DMS79 treated with DMSO at 0.1 percent for 48 hours (cell line): ENCODE measurements at places on chromosomes 16 and 17.
A peak's percentile ranks its signal among the peaks of the same experiment; 100 is the strongest.

DNA sequence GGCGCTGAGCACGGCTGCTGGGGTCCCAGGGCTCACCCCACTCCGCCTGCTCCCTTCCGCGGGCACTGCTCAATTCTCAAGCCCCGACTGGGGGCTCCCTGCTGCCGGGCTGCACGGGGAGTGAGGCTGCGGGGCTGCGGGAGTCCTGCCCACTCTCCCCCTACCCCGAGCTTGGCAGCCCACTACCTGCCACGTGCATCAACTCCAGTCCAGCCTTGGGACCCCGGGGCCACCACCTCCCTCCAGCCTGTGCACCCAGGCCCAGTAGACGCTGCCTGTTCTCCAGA lies 43.3 kb upstream of the SSTR5 start:
- no peak for DNase-seq

DNA sequence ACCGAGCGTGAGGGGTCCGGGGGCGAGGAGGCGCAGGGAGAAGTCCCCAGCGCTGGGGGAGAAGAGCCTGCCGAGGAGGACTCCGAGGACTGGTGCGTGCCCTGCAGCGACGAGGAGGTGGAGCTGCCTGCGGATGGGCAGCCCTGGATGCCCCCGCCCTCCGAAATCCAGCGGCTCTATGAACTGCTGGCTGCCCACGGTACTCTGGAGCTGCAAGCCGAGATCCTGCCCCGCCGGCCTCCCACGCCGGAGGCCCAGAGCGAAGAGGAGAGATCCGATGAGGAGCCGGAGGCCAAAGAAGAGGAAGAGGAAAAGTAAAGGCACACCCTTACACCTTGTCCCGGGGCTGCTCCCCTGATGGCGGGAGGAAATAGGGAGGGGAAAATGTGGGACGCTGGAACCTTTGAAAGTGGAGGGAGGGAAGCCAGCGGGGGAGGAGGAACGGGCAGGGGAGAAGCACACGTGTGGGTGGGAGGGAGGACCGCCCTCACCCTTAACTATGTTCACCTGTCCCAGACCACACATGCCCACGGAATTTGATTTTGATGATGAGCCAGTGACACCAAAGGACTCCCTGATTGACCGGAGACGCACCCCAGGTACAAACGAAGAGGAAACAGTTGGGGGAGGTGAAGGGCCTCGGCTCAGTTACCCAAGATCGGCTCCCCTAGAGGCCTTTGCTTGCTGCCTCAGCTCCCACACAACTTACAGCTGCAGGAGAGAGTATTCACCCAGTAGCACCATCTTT lies 916 bp downstream of the PAGR1 start:
- DNase-seq, result peak; percentile 56

- DNase-seq, result no peak
Measured at GRCh38 chr16:78571898-78572358, 472.5 kb downstream of the WWOX start.

GRCh38 chr17:42112552-42113176 lies at the start of gene DHX58:
TSS of gene DHX58 (minus strand) at chr17:42112714. CDS start at chr17:42111892, 822 bp downstream.
- peak; percentile 91 for DNase-seq

- DNase-seq, result peak; percentile 63
Measured at GRCh38 chr17:29590411-29591145, 1.1 kb upstream of the GIT1 start.

GRCh38 chr17:76888661-76889060 lies 20.5 kb downstream of the MGAT5B start:
- DNase-seq, result no peak

- DNase-seq, result no peak
Measured at GRCh38 chr16:85418978-85419491, 194.1 kb upstream of the GSE1 start.

- no peak for DNase-seq
Measured at GRCh38 chr17:10629706-10630105, 27.4 kb downstream of the MYH3 start.

DNA sequence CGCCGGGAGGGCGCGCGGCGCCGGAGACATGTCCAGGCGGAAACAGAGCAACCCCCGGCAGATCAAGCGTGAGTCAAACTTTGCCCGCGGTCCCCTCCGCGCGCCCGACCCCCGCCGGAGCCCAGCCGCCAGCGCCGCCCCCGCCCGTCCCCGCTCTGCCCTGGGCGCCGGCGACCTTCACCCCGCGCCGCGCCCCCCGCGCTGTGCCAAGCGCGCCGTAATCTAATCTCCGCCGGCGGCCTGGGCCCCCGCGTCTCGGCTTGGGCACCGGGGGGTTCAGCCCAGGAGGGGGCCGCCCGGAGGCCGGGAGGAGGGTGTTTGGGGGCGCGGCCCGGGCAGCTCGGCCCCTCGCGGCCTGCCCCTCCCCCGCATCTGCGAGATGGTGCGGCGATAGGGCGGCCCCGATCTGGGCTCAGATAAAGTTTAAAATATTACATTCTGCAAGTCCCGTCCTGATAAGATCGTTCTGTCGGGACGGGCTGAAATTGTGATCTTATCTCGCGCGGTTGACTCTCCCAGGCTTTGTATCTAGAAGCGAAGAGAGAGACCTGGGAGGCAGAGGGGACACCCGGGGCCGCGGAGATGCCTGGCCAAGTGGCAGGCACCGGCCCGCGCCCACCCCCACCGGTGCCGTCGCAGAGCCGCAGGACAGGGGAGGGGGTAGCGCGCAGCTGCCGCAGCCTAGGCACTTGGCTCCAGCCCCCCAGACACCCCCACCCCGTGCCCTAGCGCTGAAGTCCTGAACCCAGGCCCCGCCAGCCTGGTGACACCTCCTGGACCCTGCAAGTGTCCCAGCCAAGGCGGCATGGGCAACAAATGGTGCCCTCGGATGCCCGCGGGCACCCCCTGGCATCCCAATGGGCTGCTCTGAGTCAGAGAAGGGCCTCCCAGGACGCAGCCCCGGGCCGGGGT lies 787 bp downstream of the ZFPM1 start:
- no peak for DNase-seq

DNA sequence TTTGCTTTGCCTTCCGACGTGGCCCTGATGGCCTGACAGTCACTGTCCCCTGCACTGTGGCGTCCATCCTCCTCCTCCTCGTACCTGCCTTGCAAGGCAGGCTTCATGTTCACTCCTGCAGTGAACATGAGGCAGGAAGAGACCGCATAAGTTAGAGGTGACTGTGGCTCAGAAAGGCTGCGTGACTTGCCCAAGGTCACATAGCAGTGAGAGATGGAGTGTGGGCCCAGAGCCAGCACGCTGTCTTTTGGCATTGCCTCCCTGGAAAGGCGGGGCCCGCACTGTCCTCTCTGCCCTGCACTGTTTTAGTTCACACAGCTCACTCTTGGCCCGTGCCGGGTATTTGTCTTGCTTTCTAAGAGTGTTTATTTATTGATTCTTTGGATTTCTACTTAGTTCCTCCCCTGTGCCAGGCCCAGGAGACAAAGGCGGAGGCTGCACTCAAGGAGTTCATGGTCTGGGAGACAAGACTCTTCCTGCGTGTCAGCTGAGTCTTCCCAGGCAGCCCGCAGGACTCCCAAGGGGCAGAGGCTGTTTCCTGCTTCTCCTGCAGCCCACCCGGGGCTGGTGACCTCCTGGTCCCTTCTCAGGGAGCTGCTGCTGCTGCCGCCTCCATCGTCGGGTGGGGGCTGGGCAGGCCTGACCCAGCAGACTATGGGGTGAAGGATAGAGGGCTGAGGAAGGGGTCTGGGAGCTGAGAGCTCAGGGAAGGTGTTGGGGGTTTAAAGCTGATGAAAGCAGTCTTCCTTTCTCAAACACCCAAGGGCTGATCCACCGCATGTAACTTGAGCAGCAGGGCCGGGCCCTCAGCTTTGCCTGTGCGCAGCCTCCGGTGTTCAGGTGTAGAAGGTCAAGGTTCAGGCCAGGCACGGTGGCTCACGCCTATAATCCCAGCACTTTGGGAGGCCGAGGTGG lies 12.7 kb downstream of the CYGB start:
- no peak for DNase-seq

- DNase-seq, result no peak
Measured at GRCh38 chr16:68731637-68732036, 5.5 kb upstream of the CDH1 start.

- peak; percentile 39 for DNase-seq
Measured at GRCh38 chr16:3101841-3102470, 2.9 kb upstream of the ZSCAN10 start.

DNA sequence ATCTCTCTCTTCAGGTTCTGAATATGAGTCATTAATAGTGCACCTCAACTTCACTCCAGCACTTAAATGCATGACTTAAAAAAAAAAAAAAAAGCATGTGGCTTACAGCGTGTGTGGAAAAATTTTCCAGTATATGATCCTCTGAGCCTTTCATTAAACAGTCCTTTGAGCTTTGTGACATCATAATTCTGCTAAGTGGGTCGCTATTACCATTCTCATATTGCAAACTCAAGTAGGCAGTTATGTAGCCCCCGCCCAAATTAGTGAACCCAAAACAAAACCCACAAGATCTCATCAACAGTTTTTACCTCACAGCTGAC lies 672 bp downstream of the CMTR2 start:
- DNase-seq, result no peak

- DNase-seq, result no peak
Measured at GRCh38 chr17:43732958-43733357, 25.6 kb downstream of the SOST start.

DNA sequence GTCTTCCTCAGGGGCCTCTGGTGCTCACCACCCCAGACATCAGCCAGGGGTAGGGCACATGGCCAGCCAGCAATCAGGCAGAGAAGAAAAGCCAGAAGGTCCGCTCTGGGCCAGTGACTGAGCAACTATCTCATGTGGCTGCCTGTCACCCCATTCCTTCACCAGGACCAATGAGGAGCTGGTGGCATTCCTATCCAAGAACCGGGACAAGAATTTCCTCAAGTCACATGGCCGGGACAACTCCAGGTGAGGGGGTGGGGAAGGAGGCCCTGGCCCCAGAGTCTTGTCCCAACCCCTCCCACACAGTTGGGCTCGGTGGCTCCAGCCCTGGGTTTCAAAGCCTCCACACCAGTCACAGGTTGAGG lies 9.4 kb downstream of the XYLT2 start:
- DNase-seq, result no peak
